ENCODE measurements at places on chromosomes 11 and 22.

DNA sequence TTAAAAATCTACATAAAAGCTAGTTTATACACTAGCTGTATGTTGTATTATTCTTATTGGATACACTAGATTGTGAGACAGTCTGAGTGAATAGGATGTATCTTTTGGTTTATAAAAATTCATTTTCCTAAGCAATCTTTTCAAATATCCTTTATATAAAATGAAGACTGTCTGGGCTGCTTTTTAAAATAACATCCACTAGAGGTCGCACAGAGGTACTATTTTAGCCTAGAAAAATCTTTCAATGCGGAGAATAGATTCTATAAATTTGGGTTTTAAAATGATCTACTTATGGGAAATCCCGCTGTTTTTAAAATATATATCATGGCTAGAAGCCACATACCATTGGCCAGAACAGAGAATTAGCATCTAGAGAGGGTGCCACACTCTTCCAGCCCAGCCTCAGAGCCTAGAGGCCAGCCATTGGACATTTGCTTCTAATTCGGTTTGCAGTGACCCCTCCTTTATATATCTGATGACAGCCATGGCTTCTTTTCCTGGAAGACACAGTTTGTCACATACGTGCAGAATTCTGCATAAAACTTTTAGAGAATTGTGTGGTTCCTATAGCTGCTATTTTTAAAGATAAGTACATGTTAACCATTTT, 7.3 kb downstream of the C11orf97 start:
- peak; percentile 62 for DNase-seq

- DNase-seq, result peak; percentile 97
Observed at GRCh38 chr22:44975427-44976262, 34.2 kb downstream of the PHF21B start.

GRCh38 chr11:117837791-117838190, 13.2 kb upstream of the FXYD2 start:
- no peak for DNase-seq

DNA sequence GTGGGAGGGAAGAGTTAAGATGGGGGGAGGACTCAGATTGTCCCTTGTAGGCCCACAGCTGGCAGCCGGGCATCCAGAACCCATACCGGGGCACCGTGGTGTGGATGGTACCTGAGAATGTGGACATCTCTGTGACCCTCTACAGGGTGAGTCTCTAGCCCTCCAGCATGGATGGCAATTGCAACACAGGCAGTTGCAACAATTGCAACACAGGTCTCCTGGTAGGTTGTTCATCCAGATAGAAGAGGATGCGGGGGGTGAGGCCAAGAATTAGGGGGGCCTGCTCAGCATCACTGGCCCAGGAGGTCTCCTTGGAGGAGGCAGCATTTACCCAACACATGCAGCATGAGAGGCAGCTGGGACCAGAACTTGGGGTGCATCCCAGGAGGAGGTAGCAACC, 3.4 kb downstream of the EHBP1L1 start:
- no peak for DNase-seq

- DNase-seq, result no peak
Observed at GRCh38 chr11:113286009-113286408, 28.4 kb upstream of the TTC12 start.

- no peak for DNase-seq
Observed at GRCh38 chr11:112159098-112160065, 4.5 kb downstream of the IL18 start.

GRCh38 chr11:38060920-38061319, 1462.9 kb upstream of the RAG2 start:
- no peak for DNase-seq

DNA sequence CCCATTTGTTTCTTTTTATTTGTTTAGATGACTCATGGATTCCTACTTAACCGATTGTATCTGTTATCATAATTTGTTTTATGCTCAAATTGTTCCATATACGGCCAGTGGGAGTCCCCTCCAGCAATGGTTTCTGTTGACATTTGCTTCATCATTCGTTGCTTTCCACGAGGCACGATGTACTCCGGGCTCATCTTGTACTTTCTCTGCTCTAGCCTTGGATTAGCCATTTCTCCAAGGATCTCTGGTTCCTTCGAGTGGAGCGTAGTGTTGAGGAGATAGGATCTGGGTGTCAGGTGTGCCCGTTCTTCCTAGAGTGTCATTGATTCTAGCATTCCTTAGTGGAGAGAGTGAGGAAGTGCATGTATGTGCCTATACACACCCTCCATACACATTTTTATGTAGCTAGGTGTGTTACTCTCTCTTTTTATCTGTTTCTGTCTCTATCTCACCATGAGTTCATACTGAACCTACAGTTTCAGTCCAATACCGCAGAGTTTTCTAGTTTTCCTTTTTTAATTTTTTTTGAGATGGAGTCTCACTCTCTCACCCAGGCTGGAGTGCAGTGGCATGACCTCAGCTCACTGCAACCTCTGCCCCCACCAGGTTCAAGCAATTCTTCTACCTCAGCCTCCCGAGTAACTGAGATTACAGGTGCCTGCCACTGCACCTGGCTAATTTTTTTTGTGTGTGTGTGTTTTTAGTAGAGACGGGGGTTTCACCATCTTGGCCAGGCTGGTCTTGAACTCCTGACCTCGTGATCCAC, 31.4 kb downstream of the TECTA start:
- no peak for DNase-seq
